ENCODE measurements at places on chromosomes 1 and 21.

GRCh38 chr1:85168884-85169283 is 31.9 kb downstream of the SYDE2 start:
- H3K36me3 ChIP-seq: no peaks in the 10 kb centered on the region
- H3K4me3 ChIP-seq: no peak overlapping the region
- H3K4me1 ChIP-seq: no peaks in the 10 kb centered on the region
- no peak for DNase-seq
- H3K27me3 ChIP-seq: no peaks in the 10 kb centered on the region
- H3K27ac ChIP-seq: no peak overlapping the region

DNA sequence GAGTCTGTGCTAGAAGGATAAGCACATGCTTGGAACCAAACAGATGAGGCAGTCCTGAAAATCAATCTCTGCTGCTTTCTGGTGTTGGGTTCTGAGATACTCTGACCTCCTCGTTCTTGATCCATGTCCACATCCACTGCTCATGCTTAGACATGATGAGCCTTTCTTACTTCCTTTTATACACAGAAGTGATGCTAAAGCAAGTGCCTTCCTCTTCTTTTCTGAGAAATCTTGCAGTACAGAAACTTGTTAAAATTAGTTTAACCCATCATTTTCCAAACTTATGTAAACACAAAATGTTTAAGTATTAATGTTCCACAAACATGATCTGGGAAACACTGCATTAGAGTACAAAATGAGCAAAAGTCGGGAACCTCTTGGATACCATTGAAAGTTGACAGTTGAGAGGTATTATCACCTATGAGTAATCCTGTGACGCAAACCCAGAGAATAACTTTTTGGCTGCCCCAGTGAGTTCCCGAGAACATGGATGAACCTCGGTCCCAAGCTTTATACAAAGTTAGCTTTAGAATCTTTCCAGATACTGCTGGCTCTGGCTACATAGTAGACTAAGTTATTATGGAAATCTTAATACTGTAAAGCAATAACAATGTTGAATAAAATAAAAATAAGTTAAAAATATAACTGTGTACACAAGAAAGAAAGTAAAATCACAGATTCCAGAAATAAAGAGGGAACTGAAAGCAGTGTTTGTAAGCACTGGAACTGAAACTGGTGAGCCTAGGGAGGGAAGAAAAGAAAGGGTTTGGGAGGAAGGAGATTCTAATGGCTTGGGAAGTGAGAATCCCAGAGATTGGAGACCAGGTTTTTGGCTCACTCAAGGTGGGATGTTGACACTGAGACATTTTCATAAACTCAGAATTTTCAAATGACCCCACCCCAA is 429.3 kb upstream of the RUNX1 start:
- no peaks in the 10 kb centered on the region for H3K27me3 ChIP-seq
- H3K4me1 ChIP-seq: no peaks in the 10 kb centered on the region
- no peak for DNase-seq
- H3K27ac ChIP-seq: no peak overlapping the region
- no peak overlapping the region for H3K4me3 ChIP-seq

DNA sequence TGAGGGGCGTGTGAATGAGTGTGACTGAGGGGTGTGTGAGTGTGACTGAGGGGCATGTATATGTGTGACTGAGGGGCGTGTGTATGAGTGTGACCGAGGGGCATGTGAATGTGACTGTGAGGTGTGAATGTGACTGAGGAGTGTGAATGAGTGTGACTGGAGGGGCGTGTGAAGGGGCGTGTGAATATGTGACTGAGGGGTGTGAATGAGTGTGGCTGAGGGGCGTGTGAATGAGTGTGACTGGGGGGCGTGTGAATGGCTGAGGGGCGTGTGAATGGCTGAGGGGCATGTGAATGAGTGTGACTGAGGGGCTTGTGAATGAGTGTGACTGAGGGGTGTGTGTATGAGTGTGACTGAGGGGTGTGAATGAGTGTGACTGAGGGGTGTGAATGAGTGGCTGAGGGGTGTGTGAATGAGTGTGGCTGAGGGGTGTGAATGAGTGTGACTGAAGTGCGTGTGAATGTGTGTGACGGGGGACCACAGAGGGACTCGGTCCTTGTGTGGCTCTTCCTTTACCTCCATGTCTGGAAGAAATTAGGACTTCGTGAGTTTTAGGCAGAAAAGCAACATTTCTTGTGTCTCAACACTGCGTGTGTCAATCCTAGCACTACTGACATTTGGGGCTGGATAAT is 105.8 kb downstream of the GLIS1 start:
- H3K4me3 ChIP-seq: no peak overlapping the region
- H3K27ac ChIP-seq: no peak overlapping the region
- no peaks in the 10 kb centered on the region for H3K36me3 ChIP-seq
- H3K27me3 ChIP-seq: no peaks in the 10 kb centered on the region
- DNase-seq: no peak

DNA sequence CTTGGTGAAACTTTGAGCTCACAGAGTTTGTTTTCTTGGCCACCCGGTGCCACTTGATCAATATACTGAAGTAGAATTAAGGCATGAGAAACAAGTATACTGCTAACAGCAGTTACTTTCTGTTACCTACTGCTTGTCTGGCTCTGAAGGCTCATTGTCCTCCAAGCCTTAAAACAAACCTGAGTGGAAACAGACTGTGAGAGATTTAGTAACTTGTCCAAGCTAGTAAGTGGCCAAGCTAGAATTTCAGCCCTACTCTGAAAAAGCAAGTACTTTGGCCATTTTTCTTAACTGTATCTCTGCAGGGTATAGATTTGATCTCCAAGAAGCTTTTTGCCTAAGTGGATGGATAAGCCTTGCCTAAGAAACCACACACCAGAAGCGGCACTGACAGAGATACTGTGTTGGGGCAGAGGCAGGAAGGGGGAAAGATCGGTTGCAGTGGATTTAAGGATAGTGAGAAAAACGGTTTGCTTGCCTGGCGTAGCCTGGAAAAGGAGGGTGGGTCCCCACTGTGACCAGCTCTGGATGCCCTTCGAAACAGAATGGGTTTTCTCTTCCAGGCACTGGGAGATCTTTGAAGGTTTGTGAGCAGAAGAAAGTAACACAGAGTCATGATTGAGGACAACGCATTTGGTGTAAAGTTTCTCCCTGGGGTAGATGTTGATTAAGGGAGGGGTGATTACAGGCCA is 2.1 kb upstream of the MACO1 start:
- H3K27me3 ChIP-seq: no peaks in the 10 kb centered on the region
- H3K27ac ChIP-seq: no peak overlapping the region
- no peak for DNase-seq
- H3K4me1 ChIP-seq: no peaks in the 10 kb centered on the region
- no peaks in the 10 kb centered on the region for H3K36me3 ChIP-seq

DNA sequence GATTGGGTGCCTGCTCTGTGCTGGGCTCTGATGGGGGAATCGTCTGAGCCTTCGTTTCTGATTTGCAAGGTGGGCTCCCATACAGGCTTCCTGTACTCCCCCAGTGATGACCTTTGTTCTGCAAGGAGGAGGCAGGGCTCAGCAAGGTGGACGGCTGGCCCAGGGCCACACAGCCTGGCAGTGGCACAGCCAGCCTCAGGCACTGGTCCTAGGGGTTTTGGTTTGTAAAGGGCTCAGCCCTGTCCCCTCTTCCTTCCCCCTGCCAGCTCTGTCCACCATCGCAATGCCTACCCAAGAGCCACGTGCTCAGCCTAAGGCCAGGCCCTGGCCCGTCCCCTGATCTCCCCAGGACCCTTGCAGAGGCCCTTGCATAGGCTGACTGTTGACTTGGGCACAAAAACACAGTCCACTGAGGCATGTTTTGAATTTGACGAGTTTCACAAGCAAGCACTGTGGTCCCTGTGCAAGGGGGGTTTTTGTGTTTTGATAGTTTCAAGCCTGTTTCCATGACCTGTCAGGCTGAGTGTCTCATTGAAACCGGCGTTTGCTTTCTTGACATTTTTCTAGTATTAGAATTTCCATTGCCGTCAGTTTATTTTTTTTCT is 39.5 kb upstream of the TNFRSF1B start:
- no peak for DNase-seq
- H3K27ac ChIP-seq: no peak overlapping the region
- H3K4me1 ChIP-seq: no peaks in the 10 kb centered on the region
- H3K36me3 ChIP-seq: no peaks in the 10 kb centered on the region
- H3K4me3 ChIP-seq: no peak overlapping the region

- no peaks in the 10 kb centered on the region for H3K27me3 ChIP-seq
- DNase-seq: no peak
- no peak overlapping the region for H3K4me3 ChIP-seq
- no peaks in the 10 kb centered on the region for H3K4me1 ChIP-seq
Measured at GRCh38 chr1:58003988-58004387, 542.5 kb downstream of the OMA1 start.

DNA sequence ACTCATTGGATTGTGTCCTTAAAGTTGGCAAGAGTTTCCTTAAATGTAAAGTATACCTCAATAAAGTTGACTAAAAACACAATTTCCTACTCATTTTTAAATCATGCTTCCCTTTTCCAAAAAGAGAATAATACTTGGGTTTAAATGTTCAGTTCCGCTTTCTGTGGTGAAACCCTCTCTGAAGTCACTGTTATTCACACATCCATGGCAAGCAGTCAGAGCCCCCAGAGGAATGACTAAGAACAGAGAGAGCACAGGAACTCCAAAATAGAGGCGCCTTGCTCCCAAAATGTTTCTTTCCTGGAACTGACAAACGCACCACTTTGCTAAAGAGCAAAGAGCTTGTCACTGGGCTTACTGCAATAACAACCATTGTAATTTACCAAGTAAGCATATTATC is 142.5 kb downstream of the TIAM1 start:
- H3K4me1 ChIP-seq: no peaks in the 10 kb centered on the region
- no peaks in the 10 kb centered on the region for H3K36me3 ChIP-seq
- H3K4me3 ChIP-seq: no peak overlapping the region
- no peak for DNase-seq
- H3K27me3 ChIP-seq: no peaks in the 10 kb centered on the region

DNA sequence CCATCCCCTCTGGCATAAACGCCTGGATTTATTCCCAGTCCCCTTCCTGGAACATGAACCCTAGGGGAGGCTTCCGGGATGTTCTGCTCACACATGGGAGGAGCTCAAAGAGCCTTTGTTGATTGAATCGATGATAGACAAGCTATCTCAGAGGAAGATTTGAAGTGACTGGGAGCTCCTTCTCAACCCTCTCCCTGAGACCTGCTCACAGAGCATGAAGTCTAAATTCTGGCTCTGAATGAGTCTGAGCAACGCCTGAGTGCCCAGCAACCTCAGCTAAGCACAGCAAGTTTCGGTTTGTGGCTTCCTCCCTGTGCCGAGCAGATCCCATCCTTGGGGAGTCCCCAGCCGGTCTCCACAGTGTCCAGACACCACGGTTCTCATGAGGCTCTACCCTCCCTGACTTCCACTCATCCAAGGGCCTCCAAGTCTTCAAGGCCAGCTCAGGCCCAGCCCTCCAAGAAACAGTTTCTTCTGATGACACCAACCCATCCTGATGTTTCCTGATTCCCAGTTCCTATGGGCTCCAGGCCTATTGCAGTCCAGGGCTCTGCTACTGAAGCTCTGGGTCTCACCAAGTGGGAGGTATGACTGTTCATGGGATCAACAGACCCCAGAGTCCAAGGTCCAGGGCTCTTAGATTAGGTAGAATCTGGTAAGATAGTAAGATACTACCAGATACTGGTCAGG is 190.8 kb downstream of the DYRK1A start:
- no peak overlapping the region for H3K4me3 ChIP-seq
- H3K27me3 ChIP-seq: no peaks in the 10 kb centered on the region
- DNase-seq: no peak
- H3K4me1 ChIP-seq: no peaks in the 10 kb centered on the region
- H3K36me3 ChIP-seq: no peaks in the 10 kb centered on the region
- H3K27ac ChIP-seq: no peak overlapping the region

DNA sequence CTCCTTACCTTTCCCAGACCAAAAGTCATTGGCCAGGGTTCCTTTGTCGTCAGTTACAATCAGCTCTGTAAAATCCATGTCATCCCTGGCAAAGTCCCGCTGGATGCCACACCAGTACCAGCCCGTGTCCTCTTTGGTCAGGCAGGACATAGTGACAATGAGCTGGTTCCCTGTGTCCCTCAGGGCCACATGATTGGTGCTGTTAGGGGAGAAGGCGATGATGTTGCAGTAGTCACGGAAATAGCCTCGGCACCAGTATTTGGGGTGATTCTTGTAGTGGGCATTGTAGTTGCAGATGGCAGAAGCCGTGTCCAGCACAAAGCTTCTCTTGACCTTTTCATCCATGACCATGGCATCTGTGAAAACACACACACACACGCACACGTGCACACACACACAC is 14.8 kb downstream of the ADORA3 start:
- H3K27ac ChIP-seq: no peak overlapping the region
- H3K4me3 ChIP-seq: no peak overlapping the region
- H3K27me3 ChIP-seq: no peaks in the 10 kb centered on the region
- no peak for DNase-seq
- no peaks in the 10 kb centered on the region for H3K4me1 ChIP-seq

- DNase-seq: peak; percentile 52
- H3K4me3 ChIP-seq: peak overlapping the region; percentile 4
- no peaks in the 10 kb centered on the region for H3K4me1 ChIP-seq
- H3K27ac ChIP-seq: no peak overlapping the region
- H3K36me3 ChIP-seq: no peaks in the 10 kb centered on the region
- H3K27me3 ChIP-seq: no peaks in the 10 kb centered on the region
Measured at GRCh38 chr1:64019818-64020217, 183.6 kb upstream of the UBE2U start.

GRCh38 chr1:26991310-26992116 is 2.0 kb upstream of the TRNP1 start:
- no peaks in the 10 kb centered on the region for H3K36me3 ChIP-seq
- H3K27me3 ChIP-seq: peaks cover 5% of the 10 kb centered on the region

GRCh38 chr1:169120066-169120465 is 13.6 kb downstream of the ATP1B1 start:
- no peaks in the 10 kb centered on the region for H3K27me3 ChIP-seq
- H3K4me1 ChIP-seq: no peaks in the 10 kb centered on the region
- H3K36me3 ChIP-seq: no peaks in the 10 kb centered on the region
- no peak for DNase-seq
- no peak overlapping the region for H3K4me3 ChIP-seq

- H3K27me3 ChIP-seq: no peaks in the 10 kb centered on the region
- H3K27ac ChIP-seq: peak overlapping the region; percentile 67
- no peaks in the 10 kb centered on the region for H3K4me1 ChIP-seq
- no peaks in the 10 kb centered on the region for H3K36me3 ChIP-seq
- no peak overlapping the region for H3K4me3 ChIP-seq
Measured at GRCh38 chr21:28489821-28490350, 502.8 kb downstream of the LTN1 start.

DNA sequence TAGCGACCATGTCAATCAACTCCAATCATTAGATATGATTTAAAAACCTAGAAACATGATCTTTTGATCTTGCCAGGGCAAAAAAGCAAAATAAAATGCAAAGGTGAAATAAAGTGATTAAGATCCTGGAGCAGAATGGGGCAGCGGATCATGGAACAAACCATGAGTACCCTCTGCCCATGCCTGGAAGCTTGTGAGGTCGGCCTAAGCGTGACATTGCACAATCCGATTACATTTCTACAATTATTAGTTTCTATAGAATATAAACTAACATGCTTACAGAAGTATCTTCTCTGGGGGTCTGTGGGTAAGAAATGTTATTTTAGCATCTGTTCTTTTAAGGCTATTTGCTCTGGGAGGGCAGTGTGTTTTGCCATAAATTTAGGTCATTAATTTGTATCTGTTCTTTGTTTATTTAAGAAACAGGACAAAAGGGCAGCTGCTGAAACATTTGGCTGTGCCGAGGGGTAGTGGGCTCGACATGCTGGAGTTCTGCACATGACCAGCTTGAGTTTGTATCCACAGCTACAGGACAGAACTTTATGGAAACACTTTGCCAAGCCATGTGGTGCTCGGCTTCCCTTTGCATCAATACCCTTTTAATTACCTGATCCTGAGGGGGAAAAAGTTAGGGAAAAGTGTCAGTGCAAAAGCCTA is 55.9 kb downstream of the ZBTB18 start:
- H3K27ac ChIP-seq: no peak overlapping the region
- no peak for DNase-seq
- no peaks in the 10 kb centered on the region for H3K4me1 ChIP-seq
- no peak overlapping the region for H3K4me3 ChIP-seq

Measured in breast epithelium (tissue), 4 donors.